IPS DF 6.9 (cell line): ENCODE measurements at places on chromosomes 5 and 9.

GRCh38 chr9:72292256-72292682 lies 72.7 kb downstream of the ZFAND5 start:
- H3K27ac ChIP-seq: no peak overlapping the region
- H3K4me3 ChIP-seq: no peak overlapping the region
- no peaks in the 10 kb centered on the region for H3K36me3 ChIP-seq
- H3K4me1 ChIP-seq: no peaks in the 10 kb centered on the region
- DNase-seq: no peak

DNA sequence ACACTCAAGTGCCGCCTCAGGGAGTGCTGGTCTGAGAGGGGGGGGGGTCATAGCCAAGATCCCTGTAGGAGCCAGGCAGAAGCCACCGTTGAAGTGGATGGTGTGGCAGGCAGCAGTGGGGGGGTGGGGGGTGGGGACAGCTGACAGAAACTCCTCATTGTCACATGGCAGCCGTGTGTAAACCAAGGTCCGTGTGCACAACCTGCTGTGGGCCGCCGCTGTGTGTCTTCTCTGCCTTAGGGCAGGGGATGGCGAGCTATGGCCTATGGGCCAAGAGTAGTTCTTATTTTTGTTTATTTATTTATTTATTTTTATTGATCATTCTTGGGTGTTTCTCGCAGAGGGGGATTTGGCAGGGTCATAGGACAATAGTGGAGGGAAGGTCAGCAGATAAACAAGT lies 13.4 kb downstream of the SQSTM1 start:
- H3K4me3 ChIP-seq: no peak overlapping the region
- H3K27me3 ChIP-seq: no peaks in the 10 kb centered on the region
- no peak for DNase-seq

GRCh38 chr9:38527503-38527902 lies 92.9 kb downstream of the ANKRD18A start:
- H3K4me3 ChIP-seq: no peak overlapping the region
- no peaks in the 10 kb centered on the region; the same call in 1 of the 2 replicates for H3K4me1 ChIP-seq
- H3K27me3 ChIP-seq: no peaks in the 10 kb centered on the region
- H3K36me3 ChIP-seq: no peaks in the 10 kb centered on the region

GRCh38 chr9:20683351-20684034 lies 566 bp upstream of the FOCAD start:
- no peaks in the 10 kb centered on the region for H3K36me3 ChIP-seq
- H3K4me1 ChIP-seq: no peaks in the 10 kb centered on the region
- DNase-seq: no peak
- no peak overlapping the region for H3K27ac ChIP-seq

GRCh38 chr5:177103523-177104253 lies 17.0 kb downstream of the FGFR4 start:
- H3K4me1 ChIP-seq: peaks cover 3% of the 10 kb centered on the region
- H3K36me3 ChIP-seq: peaks cover 2% of the 10 kb centered on the region
- no peak overlapping the region; the same call in 1 of the 2 replicates for H3K4me3 ChIP-seq
- H3K27me3 ChIP-seq: no peaks in the 10 kb centered on the region
- DNase-seq: no peak

DNA sequence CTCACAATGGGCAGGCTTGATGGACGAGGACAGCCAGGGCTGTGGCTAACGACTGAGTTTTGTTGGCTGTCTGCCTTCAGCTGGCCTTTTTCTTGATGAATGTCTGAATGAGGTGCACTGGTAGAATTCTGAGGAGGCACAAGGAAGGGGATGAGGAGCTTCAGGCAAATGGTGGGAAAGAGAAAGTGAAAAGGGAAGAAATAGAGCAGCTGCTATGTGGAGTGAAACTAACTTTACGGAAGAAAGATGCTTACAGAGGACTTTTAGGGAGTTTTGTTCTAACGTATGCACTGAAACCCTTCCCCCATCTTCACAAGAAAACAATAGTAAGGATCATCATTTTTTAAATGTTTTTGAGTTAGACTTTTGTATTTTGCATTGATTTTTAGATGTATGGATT lies 45.3 kb downstream of the OR2K2 start:
- H3K36me3 ChIP-seq: no peaks in the 10 kb centered on the region
- no peaks in the 10 kb centered on the region for H3K27me3 ChIP-seq
- no peak overlapping the region for H3K4me3 ChIP-seq
- no peak for DNase-seq
- H3K4me1 ChIP-seq: no peaks in the 10 kb centered on the region

DNA sequence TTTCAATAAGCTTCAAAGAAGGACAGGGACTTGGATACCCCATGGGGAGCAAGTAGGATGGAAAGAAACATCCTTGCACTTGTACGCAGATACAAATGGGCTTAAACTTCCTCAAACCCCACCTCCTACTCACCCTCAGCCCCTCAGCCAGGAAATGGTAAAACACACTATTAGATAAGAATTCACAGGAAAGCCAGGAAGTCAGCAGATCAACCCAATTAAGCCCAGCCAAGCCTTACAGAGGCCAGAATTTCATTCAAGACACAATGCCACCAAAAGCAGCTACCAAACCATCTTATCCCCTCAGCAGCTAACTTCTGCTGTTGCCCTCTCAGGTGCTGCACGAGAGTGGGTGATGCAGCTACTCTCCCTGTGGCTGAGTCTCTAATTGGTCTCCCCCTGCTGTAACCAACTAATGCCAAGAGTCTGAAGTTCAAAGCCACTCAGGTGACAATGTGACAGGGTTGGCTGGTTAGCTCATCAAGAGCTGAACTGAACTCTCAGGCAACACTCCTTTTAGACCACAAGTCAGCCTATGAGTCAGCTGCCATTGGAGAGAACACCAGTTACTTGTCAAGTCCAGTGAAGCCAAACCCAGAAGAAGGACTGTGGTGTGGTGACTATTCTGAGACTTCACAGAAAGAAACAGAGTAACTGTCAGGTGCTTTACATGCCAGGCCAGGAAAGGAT lies 201.9 kb downstream of the ZNF608 start:
- no peaks in the 10 kb centered on the region for H3K36me3 ChIP-seq
- DNase-seq: no peak
- no peak overlapping the region for H3K4me3 ChIP-seq

DNA sequence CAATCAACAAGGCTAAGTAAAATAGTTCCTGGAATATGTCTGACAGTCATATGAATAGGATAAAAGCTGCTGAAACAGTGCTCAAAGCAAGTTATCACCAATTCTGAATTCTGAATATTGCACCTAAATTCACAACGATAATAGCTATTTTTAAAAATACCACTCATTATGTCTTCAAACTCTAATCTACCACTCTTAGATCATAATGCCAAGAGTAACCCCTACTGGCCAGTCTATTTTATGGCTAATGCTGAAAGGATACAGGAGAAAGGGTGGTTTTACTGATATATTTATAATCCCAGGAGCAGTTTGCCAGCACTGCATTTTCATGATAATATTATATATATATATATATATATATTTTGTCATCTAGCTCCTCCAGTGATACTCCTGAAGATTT lies 232.8 kb downstream of the PDE4D start:
- H3K4me1 ChIP-seq: no peaks in the 10 kb centered on the region
- H3K27me3 ChIP-seq: no peaks in the 10 kb centered on the region
- no peak overlapping the region for H3K27ac ChIP-seq
- no peak for DNase-seq
- no peak overlapping the region for H3K4me3 ChIP-seq

- H3K36me3 ChIP-seq: no peaks in the 10 kb centered on the region
- no peaks in the 10 kb centered on the region for H3K4me1 ChIP-seq
- no peaks in the 10 kb centered on the region for H3K27me3 ChIP-seq
- no peak overlapping the region for H3K4me3 ChIP-seq
These were observed 11.1 kb downstream of the CSF1R start for GRCh38 chr5:150075233-150075632.

GRCh38 chr5:174022384-174023095 lies 23.0 kb upstream of the NSG2 start:
- no peaks in the 10 kb centered on the region for H3K36me3 ChIP-seq
- H3K27me3 ChIP-seq: no peaks in the 10 kb centered on the region
- no peak overlapping the region for H3K4me3 ChIP-seq
- no peak for DNase-seq
- no peaks in the 10 kb centered on the region for H3K4me1 ChIP-seq

GRCh38 chr5:167049043-167049663 lies 1242.3 kb upstream of the WWC1 start:
- H3K4me1 ChIP-seq: peaks cover 3% of the 10 kb centered on the region; the same call in 1 of the 2 replicates
- H3K36me3 ChIP-seq: no peaks in the 10 kb centered on the region
- H3K27me3 ChIP-seq: no peaks in the 10 kb centered on the region; the same call in 1 of the 2 replicates
- no peak overlapping the region for H3K4me3 ChIP-seq

GRCh38 chr9:6876195-6876894 lies 118.6 kb downstream of the KDM4C start:
- H3K4me3 ChIP-seq: no peak overlapping the region
- H3K36me3 ChIP-seq: no peaks in the 10 kb centered on the region
- DNase-seq: no peak
- H3K27me3 ChIP-seq: no peaks in the 10 kb centered on the region
- H3K27ac ChIP-seq: no peak overlapping the region
- H3K4me1 ChIP-seq: no peaks in the 10 kb centered on the region
